ENCODE measurements at places on chromosomes 1 and 21.

DNA sequence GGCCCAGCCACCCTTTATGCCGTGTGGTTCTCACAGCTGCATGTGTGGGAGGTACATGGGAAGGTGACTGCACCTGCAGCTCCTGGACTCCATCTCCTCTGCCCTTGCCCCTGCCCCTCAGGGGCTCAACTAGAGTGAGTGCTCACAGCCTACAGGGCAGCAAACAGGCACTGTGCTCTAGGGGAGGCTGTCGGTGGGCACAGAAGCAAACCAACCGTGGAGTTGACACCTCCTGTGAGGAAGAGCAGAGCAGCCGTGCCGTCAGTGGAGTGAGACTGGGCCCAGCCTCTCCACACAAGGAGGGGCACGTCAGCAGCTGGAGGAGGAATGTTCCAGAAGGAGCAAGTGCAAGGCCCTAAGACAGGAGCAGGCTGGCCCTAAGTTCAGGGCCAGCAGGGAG lies 32.7 kb downstream of the BMP8A start:
- DNase-seq = no peak

DNA sequence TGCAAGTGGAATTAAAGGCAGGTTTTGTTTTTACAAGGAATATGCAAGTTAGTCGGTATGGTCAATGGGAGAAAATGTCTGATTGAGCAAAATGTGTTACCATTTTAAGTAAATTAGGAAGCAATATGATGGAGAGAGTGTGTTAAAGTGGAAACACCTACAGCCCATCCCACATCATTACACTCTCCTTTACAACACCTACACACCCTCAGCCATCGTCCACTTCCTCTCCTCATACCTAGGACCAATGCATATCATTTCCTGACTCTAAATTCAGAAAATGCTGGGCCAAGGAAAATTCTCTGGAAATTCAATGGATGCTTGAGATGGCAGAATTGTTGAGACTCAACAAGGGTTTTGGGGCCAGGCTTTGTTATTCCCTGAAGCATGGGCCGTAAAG lies 16.4 kb upstream of the CCDC190 start:
- no peak for DNase-seq

DNA sequence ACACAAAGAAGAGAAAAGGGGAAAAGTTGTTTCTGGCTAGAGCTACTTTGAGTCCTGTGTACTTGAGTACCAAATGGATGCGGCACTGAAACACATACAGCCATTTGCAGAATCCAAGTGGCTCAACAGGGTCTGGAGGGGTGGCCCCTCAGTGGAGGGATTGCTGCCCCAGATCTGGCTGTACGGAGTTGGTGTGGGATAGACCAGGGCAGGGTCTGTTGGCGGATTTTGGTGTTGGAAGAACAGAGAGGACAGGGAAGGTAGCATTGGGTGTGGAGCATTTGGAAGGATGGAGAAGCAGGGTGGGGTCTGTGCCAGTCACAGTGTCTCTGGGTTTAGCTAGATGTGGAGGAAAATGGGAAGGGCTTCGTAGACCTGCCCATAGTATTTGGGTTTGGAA lies 220.5 kb downstream of the CAMTA1 start:
- DNase-seq = no peak

GRCh38 chr1:19723874-19724273 lies 59.2 kb downstream of the HTR6 start:
- DNase-seq = no peak

DNA sequence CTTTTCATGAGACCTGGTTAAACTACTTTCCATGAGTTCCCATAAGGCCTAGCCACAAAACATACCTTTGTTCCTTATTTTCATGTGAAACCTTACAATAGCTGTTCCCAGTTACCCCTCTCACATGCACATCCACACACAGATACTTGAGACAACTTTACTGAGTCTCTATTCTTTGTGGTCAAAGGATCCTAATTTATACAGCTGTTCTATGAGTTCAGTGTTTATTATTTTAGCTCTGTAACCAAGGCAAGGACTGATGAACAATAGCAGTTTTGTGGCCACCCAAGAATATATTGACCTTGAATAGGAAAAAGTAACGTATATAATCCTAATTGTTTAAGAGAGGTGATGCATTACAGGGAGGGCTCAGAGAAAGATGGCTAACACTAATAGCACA lies 160.5 kb upstream of the CACYBP start:
- DNase-seq = no peak

- DNase-seq = peak; percentile 40
These were observed 147.8 kb downstream of the TOMM20 start for GRCh38 chr1:234980645-234981396.

GRCh38 chr1:11294951-11295350 lies 22.0 kb downstream of the UBIAD1 start:
- DNase-seq = no peak

DNA sequence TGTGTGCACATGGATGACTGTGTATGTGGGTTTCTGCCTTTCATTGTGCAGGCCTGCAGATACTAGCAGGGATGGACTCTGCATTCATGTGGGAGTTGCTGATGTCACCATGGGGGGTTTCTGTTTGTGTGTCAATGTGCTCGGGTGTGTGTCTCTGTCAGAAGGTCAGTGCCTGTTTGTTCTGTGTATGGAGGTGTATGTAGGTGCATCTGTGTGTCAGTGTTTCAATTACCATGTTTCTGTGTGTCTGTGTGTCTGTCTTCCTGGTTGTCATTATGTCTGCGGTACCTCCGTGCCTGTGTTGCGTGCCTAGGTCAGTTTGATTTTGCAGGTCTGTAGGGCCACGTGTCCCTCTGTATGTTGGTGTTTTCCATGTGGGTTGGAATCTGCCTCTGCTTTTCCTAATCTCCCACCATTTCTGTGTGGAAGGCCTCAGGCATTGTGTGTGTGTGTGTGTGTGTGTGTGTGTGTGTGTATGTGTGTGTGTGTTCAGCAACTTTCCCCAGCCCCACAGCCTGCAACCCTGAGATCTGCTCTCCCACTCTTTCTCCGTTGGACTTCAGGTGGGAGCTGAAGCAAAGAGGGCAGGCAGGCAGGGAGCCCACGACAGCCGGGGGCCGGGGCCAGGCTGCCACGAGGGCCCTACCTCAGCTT lies 36.7 kb upstream of the WASF2 start:
- no peak for DNase-seq

DNA sequence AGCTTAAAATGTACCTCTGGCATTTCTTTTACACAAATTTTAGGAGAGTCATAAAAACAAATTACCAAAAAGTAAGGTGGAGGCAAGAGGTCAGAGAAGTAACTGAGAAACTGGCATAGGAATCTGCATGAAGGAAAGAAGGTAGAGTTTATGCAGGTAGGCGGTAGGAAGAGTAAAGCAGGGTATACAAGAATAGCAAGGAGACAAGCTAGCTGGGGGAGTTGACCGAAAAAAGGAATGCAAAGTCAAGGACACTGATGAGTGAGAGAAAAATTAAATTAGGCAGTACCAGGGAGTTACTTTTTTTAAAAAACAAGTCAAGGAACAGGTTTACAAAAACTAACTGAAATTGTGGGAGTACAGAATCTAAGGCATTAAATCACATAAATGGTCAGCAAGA lies 56.0 kb downstream of the FOXJ3 start:
- no peak for DNase-seq

DNA sequence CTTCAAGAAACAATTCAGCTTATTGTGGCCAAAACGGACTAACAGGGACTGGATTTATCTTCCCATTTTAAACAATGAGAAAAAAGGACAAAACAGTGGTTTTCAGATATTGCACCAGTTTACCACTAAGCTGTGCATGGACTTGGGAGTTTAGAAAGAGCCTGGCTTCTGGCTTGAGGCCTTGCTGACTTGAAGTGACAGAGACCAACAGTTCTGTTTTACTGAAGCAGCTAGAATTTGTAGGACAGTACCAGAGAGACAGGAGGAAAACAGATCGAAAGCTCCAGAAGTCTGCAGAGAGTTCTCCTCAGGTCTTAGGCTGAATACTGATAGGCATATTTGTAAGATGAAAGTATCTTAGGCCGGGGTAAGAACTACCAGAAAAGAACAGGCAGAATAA lies 20.5 kb downstream of the FCRL4 start:
- no peak for DNase-seq

- DNase-seq = no peak
These were observed 249.7 kb downstream of the KIF26B start for GRCh38 chr1:245404527-245404926.

DNA sequence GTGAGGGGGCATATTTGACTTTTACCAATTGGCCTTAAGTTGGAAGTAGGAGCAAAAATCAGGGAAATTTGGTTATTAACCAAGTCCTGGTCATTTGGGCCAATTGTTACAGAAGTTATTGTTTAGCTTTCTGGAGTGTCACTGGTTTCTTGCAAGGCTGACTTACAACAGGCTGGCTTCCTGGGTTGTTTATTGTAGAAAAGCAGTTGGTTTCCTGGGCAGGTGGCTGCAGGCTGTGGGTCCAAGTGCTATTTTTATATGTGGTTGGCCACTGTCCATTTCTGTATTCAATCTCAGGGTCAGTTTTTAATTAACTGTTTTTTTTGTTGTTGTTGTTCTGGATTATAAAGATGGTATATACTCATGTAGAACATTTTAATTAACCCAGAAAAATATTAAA lies 174.1 kb downstream of the KCNJ6 start:
- no peak for DNase-seq

GRCh38 chr1:110159168-110159567 lies 8.9 kb downstream of the SLC6A17 start:
- no peak for DNase-seq

GRCh38 chr1:204103431-204103741 lies 30.5 kb downstream of the SOX13 start:
- no peak for DNase-seq

- DNase-seq = no peak
These were observed 102.3 kb downstream of the CDC42BPA start for GRCh38 chr1:227215863-227216510.

DNA sequence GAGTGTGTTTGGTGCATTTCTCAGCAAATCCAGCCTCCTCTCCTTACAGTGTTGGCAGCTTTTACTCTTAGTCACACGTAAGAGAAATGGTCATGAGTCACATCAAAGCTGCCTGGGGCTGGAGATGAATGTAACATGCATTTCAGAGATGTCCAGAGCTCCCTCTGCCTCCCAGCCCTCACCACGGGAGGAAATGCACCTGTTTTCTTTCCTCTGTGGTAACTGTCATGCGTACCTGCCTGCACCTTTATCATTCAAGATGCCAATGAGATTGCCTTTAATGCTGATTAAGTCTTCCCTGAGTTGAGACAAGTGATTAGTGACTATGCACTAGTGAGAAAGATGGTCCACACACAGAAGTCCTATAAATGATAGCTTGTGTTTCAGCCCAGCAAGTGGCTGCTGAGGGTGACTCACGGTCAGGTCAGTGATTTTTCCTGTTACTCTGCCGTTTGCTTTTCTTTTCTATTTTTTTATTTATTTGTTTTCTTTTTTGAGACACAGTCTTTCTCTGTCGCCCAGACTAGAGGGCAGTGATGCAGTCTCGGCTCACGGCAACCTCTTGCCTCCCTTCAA lies 277.3 kb upstream of the FMN2 start:
- DNase-seq = no peak

- no peak for DNase-seq
These were observed 41.0 kb downstream of the MFSD2A start for GRCh38 chr1:39995973-39996393.

- DNase-seq = no peak
These were observed 120.9 kb downstream of the EDEM3 start for GRCh38 chr1:184633785-184634184.

- DNase-seq = no peak
These were observed 58.6 kb downstream of the USP24 start for GRCh38 chr1:55156608-55157007.

DNA sequence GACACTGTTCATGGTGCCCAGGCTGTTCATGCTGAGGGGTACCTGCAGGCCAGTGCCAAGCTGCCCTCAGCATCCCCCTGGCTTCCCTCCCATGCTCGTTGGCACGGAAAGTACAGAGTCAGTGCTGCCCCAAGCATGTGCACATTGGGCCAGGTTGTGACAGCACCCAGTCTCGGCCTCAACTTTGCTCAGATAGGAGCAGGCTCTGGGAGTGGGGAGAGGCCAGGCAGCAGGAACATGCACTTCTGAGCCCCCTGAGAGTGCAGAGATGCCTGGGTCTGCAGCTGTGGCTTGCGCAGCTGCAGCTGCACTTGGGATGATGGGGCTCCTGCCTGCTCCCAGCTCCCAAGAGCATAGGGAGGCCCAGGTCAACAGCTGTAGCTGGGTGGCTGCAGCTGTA lies 966.4 kb upstream of the NCAM2 start:
- no peak for DNase-seq

DNA sequence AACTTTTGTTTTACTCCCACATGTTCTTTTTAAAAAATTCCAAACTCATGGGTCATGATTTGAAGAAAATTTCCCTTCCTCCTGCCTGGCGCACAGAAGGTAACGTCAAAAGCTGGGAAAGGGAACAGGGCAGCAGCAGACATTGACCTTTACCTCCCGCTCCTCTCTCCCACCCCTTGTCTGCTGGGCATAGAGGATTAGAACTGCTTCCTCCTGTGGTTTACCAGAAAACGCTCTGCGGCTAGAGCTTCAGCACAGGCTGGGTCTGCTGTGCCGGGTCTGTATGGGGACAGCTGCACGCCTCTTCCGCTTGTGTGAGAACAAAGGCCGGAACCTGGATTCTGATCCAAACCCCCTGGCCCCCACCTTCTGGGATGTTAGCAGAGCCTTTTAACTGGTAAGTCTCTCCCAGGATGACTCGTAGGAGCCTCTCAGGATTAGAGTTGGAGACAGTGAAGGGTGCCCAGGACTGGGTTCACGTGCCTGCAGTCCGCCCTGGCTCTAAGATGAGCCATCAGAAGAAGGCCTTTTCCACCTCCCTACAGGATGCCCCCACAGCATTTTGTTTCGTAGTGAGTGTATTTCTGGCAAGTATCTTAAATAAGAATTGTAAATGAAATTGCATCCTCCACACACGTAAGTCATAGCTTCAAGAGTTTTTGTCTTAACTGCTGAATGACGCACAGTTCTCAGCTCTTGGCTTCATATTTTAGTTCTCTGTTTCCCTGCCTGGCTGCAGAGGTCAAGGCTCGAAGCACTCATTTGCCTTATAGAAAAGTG lies 5.2 kb downstream of the H6PD start:
- no peak for DNase-seq

- DNase-seq = no peak
These were observed 465.8 kb downstream of the DSCAM start for GRCh38 chr21:40381111-40381510.

GRCh38 chr21:46150073-46150472 lies 5.3 kb downstream of the FTCD start:
- no peak for DNase-seq

GRCh38 chr21:25649146-25649545 lies 10.1 kb downstream of the JAM2 start:
- DNase-seq = no peak

All from stimulated activated CD4-positive, alpha-beta T cell treated with anti-CD3 and anti-CD28 coated beads, Interleukin-1b, Interleukin-23, amount 100 ng/mL, for 1 hour (primary cell).